ENCODE measurements at places on chromosomes 7 and 10. TPM values are rescaled to one million over a fixed set of nuclear protein-coding genes. Genes with fewer than 3 reads are reported as not detected.

DNA sequence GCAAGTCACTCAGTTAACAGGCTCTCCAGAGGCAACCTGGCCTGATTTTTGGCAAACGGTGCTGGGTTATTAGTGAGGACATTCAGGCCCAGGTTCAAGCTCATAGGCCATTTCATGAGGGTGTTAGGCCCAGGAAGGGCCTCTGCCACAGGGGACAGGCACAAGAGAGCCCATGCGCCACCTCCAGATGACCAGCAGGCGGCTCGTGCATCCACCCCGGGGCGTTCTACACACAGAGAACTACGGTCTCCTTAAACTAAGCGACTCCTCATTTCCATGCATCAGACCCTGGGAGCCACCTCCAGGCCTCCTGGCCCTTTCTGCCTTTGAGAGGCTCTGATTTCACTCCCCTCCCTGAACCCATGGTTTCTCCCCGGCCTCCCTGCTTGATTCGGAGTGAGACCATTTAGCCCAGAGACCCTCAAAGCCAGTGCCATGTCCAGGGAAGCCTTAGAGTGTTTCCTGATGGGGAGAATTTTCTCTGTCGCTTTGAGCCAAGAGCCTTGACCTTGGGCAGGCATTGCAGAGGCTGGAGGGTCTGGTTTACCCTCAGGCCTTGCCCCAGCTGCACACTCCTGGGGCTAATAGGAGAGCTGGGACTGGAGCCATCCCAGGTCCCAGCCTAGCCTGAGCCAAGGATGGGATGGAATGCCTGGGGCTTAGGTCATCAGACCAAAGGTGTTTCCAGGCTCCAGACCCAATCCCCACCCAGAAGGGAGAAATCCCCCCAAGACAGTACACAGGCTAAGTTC, 188.0 kb downstream of the GRID1 start:
- DNase-seq = no peak

DNA sequence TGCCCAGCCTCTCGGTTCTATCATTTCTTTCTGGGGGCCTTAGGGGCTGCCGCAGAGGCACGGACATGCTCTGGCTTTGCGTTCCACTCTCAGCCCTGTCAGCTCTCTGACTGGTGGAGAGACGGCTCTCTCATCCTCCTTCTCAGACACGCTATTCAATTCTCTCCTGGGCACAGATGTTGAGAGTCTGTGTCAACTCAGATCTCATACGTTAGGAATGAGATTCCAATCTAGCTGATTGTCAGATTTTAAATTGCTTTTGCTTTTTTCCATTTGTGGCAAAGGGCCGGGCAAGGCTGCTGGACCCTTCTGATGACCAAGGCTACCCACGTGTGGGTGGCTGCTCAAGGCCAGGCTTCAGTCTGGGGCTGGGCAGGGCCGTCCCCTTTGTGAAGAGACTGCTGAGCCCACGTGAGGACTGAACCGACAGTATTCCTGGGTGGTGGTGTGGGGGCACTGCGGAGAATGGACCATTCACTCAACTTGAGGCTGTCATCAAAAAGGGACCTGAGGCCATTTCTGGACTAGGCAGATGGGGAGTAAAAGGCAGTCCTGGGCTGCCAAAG, 71.5 kb downstream of the CLEC2L start:
- no peak for DNase-seq

DNA sequence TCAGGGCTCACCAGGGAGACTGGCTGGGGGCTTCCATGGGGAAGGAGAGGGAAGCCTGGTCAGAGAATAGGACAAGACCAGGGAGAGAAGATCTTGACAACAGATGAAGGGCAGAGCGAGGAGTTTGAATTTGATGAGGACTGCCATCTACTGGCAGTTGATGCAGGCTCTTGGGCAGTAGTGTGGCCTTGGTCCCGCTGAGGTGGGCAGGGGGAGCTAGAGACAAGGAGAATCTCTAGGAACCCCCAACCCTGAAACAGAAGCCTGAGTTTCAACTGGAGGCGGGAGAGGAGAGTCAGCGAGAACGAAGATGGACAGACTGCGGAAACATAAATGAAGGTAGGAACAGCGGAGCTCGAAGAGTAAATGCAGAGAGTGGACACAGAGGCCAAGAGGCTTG, 81.0 kb downstream of the PPP1R3C start:
- DNase-seq = peak; percentile 81

GRCh38 chr7:34011696-34012095, 106.4 kb downstream of the BMPER start:
- DNase-seq = no peak

DNA sequence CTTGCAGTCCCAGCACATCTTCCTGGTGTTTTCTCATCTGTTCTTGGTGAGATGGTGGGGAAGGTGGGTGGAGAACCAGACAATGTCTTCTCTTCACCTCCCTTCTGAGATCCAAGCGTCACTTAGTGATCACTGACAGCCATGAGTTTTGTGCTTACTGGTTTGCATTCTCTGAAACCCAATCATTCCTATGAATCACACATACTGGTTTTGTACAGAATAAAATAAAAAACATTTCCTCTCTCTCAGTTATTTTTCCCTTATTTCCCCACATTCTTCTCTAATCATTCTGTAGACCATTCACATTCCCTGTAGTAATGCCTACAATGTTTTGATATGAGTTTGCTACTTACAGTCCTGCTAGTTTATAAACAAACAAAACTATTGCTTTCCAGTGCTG, 143.8 kb upstream of the SLC13A1 start:
- DNase-seq = no peak

GRCh38 chr7:105118612-105119600, 104.9 kb downstream of the KMT2E start:
- no peak for DNase-seq

DNA sequence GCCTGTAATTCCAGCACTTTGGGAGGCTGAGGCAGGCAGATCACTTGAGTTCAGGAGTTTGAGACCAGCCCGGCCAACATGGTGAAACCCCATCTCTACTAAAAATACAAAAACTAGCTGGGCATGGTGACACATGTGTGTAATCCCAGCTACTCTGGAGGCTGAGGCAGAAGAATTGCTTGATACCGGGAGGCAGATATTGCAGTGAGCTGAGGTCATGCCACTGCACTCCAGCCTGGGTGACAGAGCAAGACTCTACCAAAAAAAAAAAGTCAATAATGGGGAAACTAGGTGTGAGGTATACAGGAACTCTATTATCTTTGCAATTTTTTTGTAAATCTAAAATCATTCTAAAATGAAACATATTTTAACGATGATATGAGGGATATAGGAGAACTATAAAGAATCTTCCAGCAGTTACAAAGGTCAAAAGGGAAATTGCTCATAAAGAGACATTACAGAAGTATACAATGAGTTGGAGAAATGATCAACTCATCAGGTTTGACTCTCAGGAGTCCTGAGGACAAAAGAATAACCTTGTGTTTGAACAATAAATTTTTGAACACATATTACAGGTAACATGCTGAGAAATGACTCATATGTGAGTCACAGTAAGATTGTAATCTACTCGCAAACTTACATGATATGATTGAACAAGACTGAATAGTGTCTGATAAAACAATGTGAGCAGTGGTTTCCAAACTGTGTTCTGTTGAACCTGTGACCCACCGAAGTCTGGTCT, 272.6 kb downstream of the FGFR2 start:
- DNase-seq = no peak

DNA sequence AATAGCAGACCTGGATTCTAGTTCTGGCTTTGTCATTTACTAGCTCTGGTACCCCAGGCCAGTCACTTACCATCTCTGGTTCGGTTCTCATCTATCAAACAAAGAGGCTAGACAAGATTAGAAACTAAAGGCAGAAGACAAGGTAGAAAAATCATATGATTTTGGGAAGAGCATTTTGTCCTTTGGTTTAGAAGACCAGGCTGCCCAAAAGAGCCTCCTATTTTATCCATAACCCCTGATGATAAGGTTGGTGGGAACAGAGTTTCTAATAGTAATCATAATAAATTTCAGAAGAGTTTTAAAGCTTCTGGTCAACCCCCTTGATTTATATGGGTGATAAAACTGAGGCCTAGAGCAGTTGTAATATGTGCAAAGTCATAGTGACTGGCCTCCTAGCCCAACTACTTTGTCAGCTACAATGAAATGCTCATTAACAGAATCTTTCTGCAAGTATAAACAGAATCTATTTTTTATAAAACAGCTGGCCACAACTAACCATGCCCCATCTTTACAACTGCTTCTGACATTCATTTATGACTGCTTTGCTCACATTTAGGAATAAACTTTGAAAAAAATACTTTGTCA, 23.4 kb downstream of the COX15 start:
- DNase-seq = peak; percentile 38

GRCh38 chr7:36547416-36547815, 157.8 kb downstream of the ANLN start:
- DNase-seq = no peak

The FANK1 gene
- polyA plus RNA-seq = 10.0 TPM

The LEP gene
- 0.40 TPM for polyA plus RNA-seq

The HILPDA gene
- polyA plus RNA-seq = 17.2 TPM

The ASB10 gene
- polyA plus RNA-seq = not detected

The ACBD5 gene
- polyA plus RNA-seq = 42.7 TPM

The CYP26C1 gene
- polyA plus RNA-seq = not detected

All from renal pelvis (tissue), 12 donors.